ENCODE measurements at places on chromosomes 5 and 9.
A peak's percentile ranks its signal among the peaks of the same experiment; 100 is the strongest.

GRCh38 chr5:65926893-65927292, 518 bp downstream of the ERBIN start:
- no peak for DNase-seq

DNA sequence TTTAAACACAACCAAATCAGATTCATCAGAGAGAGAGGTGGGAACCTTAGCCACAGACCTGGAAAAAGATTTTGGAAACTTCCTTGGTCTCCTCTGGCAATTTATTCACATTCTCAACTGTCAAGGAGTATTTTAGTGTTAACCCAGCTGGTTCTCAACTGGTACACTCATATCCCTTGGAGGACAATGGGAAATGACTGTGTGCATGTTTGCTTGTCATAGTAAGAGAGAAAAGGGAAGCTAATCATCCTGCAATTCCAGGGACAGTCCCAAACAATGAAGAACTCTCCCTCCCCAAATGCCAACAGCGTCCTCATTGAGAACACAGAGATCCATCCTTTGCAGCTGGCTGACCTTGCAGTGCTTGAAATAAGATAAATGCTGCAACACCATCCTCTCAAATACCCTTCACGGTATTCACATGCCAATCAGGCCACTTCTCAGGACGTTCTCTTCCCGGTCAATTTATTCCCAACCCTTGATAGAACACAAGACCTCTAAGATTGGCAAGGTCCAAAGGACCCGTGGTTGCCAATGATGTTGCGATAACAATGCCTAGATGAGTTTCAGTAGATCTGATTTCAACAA, 75.5 kb downstream of the EPB41L4B start:
- DNase-seq: no peak

- no peak for DNase-seq
These were observed 19.1 kb downstream of the ERMP1 start for GRCh38 chr9:5813824-5814223.

DNA sequence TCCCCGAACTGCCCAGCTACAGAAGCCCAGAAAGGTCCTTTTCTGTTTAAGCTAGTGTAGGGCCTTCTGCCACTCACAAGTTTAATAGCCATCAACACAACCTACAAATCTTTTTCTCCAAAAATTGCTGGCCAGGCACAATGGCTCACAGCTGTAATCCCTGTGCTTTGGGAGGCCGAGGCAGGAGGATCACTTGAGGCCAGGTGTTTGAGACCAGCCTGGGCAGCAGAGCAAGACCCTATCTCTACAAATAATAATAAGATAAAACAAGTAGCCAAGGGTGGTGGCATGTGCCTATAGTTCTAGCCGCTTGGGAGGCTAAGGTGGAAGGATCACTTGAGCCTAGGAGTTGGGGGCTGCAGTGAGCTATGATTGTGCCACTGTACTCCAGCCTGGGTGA, 176.4 kb downstream of the HSD17B3 start:
- DNase-seq: no peak

- no peak for DNase-seq
These were observed 193.4 kb downstream of the ARRDC3 start for GRCh38 chr5:91189480-91190313.

DNA sequence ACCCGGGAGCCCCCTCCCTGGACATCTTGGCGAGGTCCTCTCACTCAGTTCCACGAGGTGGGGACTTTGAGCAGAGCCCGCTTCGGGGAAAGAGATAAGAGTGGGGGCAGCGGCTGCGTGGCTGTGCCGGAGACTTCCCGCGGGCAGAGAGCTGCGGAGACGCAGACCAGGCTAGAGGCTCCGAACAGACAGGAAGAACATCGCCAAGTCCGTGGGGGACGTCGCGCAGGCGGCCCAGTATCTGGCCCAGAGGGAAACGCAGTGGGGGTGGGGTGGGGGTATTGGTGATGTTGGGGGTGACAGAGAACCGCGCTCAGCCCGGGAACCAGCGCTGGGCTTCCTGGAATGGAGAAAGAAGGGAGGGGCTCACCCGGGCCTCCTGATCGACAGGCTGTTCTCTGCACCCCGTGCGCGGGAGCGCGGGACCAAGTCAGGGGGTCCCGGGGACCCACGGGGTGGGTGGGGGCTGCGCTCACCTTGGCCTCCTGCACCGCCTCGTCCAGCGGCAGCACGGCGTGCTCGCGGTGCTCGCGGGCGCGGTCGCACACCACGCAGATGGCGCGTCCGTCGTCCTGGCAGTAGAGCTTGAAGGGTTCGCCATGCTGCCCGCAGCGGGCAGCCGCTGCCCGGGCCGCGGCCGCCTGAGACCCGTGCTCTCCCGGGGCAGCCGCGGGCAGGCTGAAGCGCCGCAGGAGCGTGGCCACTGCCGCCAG, 727 bp downstream of the TRIM7 start:
- no peak for DNase-seq

DNA sequence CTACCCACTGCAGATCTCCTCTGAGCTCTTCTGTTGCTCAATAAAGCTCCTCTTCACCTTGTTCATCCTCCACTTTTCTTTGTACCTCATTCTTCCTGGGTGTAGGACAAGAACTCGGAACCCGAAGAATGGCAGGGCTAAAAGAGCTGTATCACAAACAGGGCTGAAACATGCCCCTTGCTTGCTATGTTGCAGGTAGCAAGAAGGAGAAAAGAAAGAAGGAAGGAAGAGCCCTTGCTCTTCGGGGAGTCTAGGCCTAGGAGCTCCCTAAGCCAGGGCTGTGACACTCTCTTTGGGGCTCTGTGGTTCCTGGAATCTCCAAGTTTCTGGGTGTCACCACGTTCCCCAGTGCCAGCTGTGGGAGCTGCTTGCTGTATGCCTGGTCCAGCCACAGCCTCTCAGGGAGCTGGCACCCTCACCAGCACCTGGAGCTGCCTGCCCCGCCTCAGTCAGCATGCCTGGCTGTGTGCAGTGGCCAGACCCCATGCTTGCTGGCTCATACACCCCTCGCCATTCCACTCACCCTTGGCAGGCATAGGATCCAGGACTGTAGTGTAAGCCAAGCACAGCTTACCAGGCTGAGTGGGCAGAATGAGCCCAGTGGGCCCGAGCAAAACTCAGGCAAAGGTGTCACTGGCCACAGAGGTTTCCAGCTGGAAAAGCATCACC, 274.8 kb upstream of the ADRA1B start:
- no peak for DNase-seq

DNA sequence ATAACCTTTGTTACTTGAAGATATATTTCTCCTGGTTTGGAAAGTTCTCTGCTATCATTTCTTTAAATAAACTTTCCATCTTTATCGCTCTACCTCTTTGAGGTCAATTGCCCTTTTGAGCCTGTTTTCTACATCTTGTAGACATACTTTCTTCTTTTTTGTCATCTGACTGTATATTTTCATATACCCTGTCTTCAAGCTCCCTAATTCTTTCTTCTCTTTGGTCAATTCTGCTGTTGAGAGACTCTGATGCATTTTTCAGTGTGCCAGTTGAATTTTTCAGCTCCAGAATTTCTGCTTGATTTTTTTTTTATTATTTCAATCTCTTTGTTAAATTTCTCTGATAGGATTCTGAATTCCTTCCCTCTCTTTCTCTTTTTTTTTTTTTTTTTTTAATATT, 511.2 kb upstream of the GRAMD2B start:
- DNase-seq: no peak

DNA sequence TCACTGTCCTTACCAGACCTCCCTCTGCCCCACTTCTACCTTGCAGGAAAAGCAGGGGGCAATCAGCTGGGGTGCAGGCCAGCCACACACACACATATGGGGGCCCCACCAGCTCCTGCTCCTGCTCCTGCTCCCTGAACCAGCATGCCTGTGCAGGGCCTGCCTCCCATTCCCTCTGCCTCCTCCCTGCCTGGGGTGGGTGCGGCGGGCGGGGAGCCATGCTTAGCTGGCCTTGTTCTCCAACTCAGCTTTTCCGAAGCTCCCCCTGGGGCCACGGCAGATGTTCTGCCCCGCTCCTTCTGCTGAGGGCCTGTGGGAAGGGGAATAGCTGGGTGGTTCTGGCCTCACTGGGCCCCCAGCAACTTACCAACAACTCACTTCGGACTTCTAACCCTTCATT, 89.8 kb downstream of the ZNF354C start:
- no peak for DNase-seq

DNA sequence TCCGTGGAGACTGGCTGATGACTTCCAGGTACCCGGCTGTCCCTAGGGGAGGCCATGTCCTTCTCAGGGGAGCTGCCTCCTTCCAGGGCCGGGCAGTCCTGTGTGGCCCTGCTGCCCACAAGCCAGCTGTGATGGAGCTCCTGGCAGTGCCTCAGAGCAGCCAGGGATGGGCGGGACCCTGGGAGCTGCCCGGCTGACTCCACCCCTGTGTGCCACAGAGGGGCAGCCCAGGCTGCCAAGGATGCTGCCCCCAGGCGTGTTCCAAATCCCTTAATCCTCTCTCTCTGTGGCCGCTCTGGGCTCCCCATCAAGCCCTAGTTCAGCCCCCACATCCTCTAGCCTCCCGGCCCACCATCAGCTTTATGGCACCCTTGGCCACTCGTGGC, 7.0 kb upstream of the SCGB3A1 start:
- DNase-seq: no peak

- no peak for DNase-seq
These were observed 15.0 kb downstream of the SEMA4D start for GRCh38 chr9:89482901-89483361.

- DNase-seq: no peak
These were observed 60.5 kb upstream of the RAPGEF1 start for GRCh38 chr9:131800366-131800765.

GRCh38 chr9:91985692-91986091, 35.7 kb upstream of the ROR2 start:
- DNase-seq: no peak

- DNase-seq: no peak
These were observed 39.0 kb upstream of the FAT2 start for GRCh38 chr5:151630088-151630487.

- DNase-seq: no peak
These were observed 173.7 kb downstream of the PHF2 start for GRCh38 chr9:93750045-93750444.

- DNase-seq: no peak
These were observed 63.5 kb upstream of the RAD23B start for GRCh38 chr9:107219486-107220077.

GRCh38 chr9:8143677-8144076, 344.1 kb upstream of the DMAC1 start:
- no peak for DNase-seq

DNA sequence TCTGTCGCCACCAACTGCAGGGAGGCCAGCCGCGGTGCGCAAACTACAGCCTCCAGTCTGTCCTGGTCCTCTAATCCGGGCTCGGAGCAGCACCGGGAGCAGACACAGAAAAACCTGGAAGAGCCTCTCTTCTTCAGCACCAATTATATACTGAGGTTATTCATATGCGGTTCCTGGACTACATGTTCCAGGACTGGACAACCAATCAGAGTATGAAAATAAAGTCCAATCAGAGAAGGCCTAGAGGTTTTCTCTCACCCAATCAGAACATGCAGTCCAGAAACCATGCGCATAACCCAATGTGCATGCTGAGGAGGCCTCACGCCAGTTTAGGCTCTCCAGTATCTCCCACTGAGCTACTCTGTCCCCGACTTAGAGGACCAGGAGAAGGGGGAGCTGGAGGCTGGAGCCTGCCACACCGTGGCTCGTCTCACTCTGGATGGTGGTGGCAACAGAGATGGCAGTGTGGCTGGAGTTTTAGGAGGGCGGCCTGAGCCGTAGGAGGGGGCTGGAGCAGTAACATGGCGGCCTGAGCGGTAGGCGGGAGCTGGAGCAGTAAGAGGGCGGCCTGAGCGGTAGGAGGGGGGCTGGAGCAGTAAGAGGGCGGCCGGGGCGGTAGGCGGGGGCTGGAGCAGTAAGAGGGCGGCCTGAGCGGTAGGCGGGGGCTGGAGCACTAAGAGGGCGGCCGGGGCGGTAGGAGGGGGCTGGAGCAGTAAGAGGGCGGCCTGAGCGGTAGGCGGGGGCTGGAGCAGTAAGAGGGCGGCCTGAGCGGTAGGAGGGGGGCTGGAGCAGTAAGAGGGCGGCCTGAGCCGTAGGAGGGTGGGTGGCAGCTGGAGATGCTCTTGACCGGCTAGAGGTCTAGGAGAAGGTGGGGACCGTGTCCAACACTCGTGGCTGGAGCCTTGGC, 20.4 kb upstream of the TRIM52 start:
- no peak for DNase-seq

DNA sequence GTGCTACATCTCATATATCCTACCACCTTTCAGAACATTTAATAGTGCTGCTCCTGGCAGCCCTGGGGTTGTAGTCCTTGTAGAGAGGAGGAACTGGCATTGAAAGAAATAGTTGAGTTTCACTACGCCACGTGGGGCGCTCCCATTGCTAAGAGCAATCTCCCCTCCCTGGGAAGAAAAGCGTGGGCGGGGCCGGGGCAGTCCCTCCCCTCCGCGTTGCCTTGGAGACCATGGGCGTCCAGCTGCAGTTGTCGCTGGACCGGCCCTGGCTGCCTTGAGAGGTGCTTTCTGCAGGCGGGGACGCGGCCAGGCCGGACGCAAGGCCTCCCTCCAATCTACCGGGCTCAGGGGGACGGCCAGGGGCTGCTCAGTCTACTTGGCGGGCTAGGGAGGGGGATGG, 368 bp upstream of the CCDC180 start:
- DNase-seq: peak; percentile 58

- DNase-seq: no peak
These were observed 380.8 kb downstream of the EBF1 start for GRCh38 chr5:158718738-158719505.

DNA sequence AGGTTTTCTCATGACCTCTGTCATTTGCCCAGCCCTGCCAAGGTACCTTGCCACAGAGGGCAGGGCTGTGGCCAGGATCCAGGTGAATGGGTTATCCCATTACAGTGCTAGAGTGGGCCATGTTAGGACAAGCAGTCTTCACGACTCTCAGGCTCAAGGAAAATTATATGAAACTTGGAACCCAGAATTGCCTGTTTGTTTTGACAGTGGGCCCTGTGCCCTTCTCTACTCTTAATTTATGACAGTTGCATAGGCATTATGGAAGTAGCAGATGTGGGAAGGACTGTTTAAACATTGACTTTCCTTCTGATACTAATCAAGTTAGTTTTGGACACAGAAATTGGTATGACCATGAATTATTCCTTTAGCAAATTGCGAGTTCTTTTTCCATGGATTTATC, 41.7 kb downstream of the ITGA2 start:
- DNase-seq: no peak

DNA sequence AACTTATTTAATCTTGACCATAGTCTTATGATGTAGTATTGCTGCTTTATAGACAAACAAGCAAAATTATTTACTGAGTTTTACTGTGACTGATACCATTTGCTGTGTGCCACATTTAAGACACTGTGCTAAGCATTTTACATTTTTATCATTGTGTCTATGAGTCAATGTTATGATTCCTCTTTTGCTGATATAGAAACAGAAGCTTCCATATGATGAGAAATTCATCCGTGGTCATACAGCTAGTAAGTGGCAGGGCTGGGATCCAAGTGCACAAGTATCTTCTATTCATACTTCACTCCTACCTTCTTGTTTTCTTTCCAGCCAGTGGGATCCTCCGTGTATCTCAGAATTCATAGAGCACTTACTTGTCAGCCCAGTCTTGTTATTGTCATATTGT, 17.1 kb upstream of the IFNK start:
- no peak for DNase-seq

- no peak for DNase-seq
These were observed 11.2 kb downstream of the ANKS6 start for GRCh38 chr9:98784831-98785806.

GRCh38 chr5:178324481-178325310, 92.1 kb upstream of the PHYKPL start:
- no peak for DNase-seq
